ENCODE measurements at places on chromosomes 5 and 9.

DNA sequence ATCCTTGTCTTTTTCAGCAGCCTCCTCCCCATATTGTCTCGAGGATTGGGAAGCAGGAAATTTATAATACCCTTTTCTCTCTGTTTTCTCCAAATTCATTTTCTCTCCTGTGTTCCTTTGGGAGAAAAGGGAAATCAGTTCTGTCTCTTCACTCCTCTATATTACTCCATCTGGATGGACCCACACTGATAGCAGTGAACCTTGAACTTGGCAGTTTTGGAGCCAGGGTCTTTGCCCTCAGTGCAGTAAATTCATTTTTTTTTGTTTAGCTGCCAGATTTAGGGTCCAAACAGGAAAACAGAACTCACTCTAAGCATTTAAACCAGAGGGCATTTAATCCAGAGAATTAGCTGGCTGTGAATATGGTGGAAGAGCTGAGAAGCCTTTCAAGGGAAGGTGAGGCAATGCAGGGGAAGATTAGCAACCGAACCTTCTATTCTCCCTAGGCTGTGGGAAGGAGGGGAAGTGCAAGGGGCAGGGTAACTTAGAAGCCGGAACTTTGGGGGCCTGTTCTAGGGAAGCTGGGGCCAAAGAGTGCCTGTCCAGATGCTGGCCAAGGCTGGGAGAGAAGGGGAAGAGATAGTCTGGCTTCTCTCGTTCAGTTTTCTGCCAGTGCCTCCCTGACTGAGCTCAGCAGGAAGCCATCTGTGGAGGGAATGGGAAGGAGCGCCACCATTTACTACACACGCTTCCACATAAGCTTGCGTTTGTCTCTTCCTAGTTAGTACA lies 16.3 kb upstream of the NPR2 start:
- DNase-seq: no peak

DNA sequence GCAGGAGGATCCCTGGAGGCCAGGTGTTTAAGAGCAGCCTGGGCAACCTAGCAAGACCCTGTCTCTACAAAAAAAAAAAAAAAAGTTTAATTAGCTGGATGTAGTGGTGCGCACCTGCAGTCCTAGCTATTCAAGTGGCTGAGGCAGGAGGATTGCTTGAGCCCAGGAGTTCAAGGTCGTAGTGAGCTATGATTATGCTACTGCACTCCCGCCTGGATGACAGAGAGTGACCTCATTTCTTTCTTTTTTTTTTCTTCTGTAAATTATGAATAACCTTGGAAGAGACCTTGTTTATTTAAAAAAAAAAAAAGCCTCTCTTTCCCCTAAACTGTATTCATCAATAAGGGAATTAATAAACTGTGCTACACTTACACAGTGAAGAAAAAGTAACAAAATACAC lies 43.6 kb upstream of the SLC30A5 start:
- DNase-seq: no peak

- no peak for DNase-seq
Observed at GRCh38 chr5:38008198-38008597, 168.4 kb upstream of the GDNF start.

- no peak for DNase-seq
Observed at GRCh38 chr9:121059998-121060636, 10.0 kb upstream of the C5 start.

DNA sequence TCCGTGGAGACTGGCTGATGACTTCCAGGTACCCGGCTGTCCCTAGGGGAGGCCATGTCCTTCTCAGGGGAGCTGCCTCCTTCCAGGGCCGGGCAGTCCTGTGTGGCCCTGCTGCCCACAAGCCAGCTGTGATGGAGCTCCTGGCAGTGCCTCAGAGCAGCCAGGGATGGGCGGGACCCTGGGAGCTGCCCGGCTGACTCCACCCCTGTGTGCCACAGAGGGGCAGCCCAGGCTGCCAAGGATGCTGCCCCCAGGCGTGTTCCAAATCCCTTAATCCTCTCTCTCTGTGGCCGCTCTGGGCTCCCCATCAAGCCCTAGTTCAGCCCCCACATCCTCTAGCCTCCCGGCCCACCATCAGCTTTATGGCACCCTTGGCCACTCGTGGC lies 7.0 kb upstream of the SCGB3A1 start:
- DNase-seq: no peak

DNA sequence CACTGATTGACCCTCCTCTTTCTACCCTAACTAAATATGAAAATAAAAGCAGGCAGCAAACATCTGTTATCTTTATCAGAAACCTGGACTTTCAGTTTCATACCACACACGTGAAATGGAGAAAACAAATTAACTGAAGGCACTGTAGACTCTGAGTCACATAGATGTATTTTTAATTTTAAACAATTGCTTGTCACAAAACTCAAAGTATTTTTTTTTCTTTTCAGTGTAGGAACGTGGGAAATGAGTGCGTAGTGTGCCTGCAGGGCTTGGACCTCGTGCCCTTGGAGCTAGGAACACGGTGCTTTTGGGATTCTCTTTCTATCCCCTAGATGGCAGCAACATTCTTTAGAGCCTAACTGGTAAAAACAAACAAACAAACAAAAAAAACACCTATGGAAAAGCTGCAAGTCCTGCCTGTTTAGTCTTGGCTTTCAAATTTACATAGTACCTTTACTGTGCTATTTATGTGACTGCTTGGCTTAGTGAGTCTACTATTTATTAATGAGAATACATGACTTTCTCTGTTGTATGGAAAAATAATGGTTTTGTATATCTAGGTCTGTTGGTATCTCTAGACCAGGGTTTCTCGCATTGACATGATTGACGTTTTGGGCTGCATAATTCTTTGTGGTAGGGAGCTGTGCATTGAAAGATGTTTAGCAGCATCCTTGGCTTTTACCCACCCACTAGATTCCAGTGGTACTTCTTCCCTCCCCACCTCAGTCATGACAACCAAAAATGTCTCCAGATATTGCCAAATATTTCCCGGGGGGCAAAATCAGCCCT lies 16.8 kb upstream of the ACTBL2 start:
- no peak for DNase-seq

DNA sequence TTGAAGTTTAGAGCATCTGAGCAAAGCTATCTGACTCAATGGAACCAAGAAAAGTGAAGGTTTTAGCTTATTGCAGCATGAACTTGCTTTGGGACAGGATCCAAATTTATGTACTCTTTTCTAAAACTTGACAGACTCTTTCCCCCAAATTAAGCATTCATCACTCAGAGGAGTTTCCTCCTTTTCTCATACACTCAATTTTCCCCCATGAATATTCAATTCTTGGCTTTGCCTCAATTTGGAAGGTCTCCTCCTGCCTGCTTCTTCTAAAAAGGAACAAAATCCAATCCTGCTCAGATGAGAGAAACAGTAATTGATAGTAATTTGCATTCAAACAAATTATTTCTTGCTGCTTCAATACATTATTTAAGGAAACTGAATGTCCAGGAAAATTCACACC lies 5.0 kb downstream of the ACTL7A start:
- no peak for DNase-seq

DNA sequence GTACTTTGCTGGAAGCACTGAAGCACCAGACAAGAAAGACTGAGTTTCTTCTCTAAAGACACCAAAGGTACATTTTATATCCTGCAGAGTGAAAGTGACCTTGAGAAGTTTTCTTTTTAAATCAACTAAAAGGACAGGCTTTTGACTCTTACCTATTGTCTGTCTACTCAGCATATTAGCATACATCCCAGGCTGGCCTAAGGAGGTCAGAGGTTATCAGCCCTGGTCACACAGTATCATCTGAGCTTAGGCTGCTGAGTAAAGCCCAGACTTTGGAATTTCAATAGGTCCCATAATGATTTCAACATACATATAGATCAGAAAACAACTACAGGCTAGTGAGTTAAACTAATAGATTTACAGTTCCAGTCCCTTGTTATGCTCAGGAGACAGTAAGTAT lies 10.1 kb upstream of the CDH9 start:
- DNase-seq: no peak

DNA sequence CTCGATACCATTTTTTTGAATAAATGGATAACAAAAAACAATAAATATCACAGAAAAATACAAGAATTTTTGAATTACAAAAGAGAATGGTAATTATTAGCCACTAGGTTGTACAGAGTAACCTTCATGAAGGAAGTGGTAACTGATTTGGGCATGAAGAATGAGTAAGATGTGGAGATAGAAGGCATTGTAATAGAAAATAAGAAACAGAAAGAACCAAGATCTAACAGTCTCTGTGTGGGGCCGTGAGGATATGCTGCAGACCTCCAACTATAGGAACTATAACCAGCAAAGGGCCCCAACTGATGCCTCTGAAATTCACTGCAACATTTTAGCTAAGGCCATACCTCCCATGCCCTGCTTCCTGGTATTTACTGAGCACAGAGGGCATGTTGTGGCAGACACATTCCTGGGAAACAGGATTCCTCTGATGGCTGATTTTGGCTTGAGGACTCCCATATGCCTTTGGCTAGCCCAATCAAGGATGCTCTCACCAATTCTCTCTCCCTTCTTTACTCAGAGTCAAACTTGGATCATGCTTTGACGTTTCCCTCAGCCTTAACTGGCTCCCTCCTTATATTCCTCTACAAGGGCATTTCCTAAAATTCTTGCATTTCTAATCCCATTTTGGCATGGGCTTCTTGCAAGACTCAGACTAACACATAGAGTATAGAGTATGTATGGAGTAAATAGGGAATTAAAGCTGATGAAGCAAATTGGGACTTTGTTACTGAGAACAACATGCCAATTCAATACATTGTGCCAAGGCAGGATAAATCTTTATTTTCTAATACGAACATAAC lies 208.9 kb downstream of the PDE4D start:
- no peak for DNase-seq

DNA sequence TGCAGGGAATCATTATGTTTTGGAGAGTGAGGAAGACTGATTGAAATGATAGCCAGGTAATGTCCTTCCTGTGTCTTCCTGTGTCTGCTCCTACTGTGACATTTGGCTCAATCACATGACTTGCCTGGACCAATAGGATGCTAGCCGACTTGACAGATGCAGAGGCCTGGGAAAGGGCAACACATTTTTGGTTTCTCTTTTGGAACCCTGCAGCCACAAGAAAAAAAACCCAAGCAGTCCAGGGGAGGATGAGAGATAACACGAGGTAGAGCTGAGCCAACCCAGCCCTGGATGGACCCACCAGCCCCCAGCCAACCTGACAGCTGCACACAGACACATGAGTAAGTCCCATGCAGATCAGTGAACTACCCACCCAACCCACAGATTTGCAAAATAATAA lies 256.1 kb upstream of the SMARCA2 start:
- DNase-seq: no peak

All from posterior cingulate gyrus (tissue), 11 donors.